Effector memory CD4-positive, alpha-beta T cell (primary cell): ENCODE measurements at places on chromosomes 3 and 15.

GRCh38 chr15:70153921-70154717 lies 56.4 kb upstream of the TLE3 start:
- DNase-seq = no peak

DNA sequence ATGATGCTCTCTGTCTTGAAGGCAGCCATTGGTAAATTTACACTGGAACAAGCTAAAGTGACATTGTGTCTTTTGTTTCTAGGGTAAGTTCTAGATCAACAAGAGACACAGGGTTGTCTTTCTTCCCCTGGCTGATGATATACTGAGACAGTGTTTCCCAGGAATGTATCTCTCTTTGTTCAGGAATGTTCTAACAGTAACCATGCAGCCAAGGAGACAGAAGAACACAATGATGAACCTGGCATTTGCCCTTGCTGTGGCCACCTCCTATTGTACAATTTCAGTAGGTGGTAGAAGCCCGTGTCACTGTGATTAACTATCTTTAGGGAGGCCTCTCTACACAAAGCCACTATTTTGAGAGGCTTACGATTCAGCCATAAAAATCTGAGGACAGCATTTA lies 130.7 kb downstream of the LRTM1 start:
- DNase-seq = no peak

DNA sequence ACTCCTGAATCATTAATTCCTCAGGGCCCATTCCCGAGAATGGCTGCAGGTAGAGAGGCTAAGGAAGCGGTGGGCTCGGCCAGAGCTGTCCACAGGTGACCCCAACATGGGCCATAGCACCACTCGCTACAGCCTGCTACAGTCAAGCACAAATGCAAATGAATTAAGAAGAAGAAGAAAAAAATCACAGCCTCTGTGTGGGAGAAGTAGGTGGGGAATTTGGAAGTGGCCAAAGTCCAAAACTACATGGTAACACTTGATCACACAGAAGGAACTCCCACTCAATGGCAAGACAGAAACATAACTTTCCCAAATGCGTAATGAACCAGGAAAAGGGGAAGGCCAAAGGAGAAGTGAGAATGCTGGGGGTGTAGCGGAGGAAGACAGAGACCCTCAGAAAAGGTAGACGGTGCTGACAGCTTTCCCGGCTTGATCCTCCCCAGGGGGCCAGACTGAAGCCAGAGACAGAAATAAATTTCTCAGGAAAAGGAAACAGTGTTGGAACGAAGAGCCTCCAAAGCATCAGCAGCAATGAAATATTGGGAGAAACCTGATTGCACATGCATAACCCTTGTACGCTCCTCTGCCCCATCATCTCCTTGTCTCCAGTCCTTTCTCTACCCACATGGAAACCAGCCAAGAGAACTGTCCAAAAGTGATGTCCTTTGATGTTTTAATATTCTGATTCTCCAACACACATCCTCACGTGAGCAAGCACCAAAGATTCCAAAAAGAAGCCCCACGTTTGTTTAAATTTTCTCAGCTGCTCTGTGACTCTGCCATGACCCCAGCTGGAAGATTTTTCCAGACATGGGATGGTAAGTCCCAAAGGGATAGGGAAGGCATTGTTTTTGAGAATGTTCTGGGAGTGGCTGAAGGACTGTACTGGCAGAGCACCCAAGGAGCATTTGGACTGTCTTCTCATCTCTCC lies 107.6 kb downstream of the OXNAD1 start:
- DNase-seq = no peak

GRCh38 chr3:152834191-152834775 lies 648 bp upstream of the P2RY1 start:
- no peak for DNase-seq

GRCh38 chr3:61233746-61234145 lies 17.5 kb downstream of the FHIT start:
- DNase-seq = no peak
